HFFc6 (cell line): ENCODE measurements at places on chromosomes 1 and 21.
A peak's percentile ranks its signal among the peaks of the same experiment; 100 is the strongest.

GRCh38 chr1:1168451-1169411, 4.9 kb upstream of the TTLL10 start:
- no peak overlapping the region for H3K4me3 ChIP-seq
- H3K27me3 ChIP-seq, result peaks cover 22% of the 10 kb centered on the region
- no peaks in the 10 kb centered on the region for H3K36me3 ChIP-seq
- no peaks in the 10 kb centered on the region for H3K4me1 ChIP-seq
- DNase-seq, result no peak

DNA sequence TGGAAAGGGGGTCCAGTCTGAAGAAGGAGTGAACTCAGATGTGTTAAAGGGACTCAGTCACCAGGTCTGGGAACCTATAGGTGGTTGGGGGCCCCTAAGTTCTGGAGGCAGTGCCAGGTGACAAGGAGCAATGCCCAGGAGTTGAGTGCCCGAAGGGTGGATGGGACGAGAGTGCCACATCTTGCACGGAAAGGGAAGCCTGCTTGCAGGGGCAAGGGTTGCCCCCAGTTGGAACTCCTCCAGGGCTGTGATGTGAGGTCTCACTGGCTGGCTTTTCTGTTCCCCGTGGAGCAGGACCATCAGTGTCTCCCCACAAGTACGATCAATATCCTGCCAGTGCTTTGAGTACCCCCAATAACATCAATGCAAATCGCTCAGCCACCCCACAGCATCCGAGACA, 107.3 kb downstream of the TOMM20 start:
- no peak overlapping the region for H3K27ac ChIP-seq
- H3K4me1 ChIP-seq, result peaks cover 39% of the 10 kb centered on the region
- peaks cover 2% of the 10 kb centered on the region for H3K27me3 ChIP-seq
- no peak overlapping the region for H3K4me3 ChIP-seq

GRCh38 chr1:24266998-24267397, 52.2 kb upstream of the GRHL3 start:
- peak overlapping the region; percentile 84 for H3K27ac ChIP-seq
- peaks cover 28% of the 10 kb centered on the region for H3K36me3 ChIP-seq
- DNase-seq, result no peak
- peaks cover 46% of the 10 kb centered on the region for H3K4me1 ChIP-seq
- peaks cover 20% of the 10 kb centered on the region for H3K27me3 ChIP-seq

DNA sequence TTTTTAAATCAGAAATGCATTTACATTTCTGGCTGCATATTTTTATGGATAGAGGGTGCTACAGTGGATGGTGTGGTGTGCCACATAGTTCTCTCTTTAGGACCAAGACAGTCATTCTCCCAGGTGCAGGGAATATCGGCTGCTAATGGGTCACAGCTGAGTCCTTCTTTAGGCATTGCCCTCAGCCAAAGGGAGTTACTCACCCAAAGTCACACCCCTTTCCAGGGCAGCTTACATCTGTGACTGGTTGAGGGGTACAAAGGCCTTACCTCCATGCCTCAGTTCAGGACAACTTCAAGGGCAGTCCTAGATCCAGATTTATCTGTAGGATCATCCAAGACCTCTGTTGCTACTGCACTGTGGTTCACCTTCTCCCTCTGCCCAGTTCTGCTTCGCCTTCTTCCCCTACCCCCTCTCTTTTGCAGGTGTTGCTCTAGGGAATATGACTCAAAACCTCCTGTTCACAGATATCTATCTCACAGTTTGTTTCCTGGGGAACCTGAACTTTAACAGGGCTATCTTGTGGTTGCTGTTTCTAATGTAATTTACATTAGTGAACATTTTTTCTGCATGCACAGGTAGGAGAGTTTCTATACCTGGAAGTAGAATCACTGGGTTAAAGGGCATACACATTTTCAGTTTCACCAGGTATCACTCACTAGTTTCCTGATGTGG, 413.9 kb downstream of the RPS6KC1 start:
- no peaks in the 10 kb centered on the region for H3K27me3 ChIP-seq
- no peaks in the 10 kb centered on the region for H3K4me1 ChIP-seq
- H3K4me3 ChIP-seq, result no peak overlapping the region
- H3K36me3 ChIP-seq, result no peaks in the 10 kb centered on the region
- no peak for DNase-seq

DNA sequence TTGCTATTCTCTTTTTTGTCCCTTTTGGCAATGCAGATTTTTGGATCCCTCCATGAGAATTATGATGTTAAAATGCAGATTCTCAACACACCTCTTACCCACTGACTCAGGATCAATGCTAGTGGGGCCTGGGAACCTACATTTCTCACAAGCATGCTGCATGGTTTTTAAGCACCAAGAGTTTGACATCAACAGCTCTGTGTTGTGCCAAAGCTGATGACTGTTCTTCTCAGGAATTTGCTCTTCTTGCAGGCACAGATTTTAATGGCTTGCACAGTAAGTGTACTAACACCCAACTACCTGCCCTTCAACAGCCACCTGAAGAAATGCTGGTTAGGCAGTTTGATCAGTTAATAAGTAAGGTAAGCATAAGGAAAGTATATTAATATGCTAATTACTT, 468.7 kb downstream of the PTBP2 start:
- H3K27me3 ChIP-seq, result peaks cover 4% of the 10 kb centered on the region; the same call in 1 of the 2 replicates
- H3K4me3 ChIP-seq, result no peak overlapping the region
- peak; percentile 28 for DNase-seq

- H3K27ac ChIP-seq, result no peak overlapping the region
- no peaks in the 10 kb centered on the region for H3K4me1 ChIP-seq
- no peaks in the 10 kb centered on the region; the same call in 1 of the 2 replicates for H3K27me3 ChIP-seq
- H3K36me3 ChIP-seq, result no peaks in the 10 kb centered on the region
- H3K4me3 ChIP-seq, result no peak overlapping the region
Observed at GRCh38 chr1:13888351-13888986, 188.5 kb downstream of the PRDM2 start.

GRCh38 chr1:158246650-158247049, 7.6 kb upstream of the CD1A start:
- H3K27ac ChIP-seq, result no peak overlapping the region
- DNase-seq, result no peak
- no peaks in the 10 kb centered on the region for H3K4me1 ChIP-seq

GRCh38 chr1:238360474-238360873, 469.8 kb upstream of the ZP4 start:
- H3K36me3 ChIP-seq, result peaks cover 2% of the 10 kb centered on the region
- H3K27me3 ChIP-seq, result no peaks in the 10 kb centered on the region; the same call in 1 of the 2 replicates
- H3K4me1 ChIP-seq, result no peaks in the 10 kb centered on the region; the same call in 1 of the 2 replicates
- H3K4me3 ChIP-seq, result no peak overlapping the region; the same call in 1 of the 2 replicates
- DNase-seq, result no peak
